ENCODE measurements at places on chromosomes 3 and 15.

GRCh38 chr15:69629631-69630161 is 177.1 kb downstream of the RPLP1 start:
- no peak for DNase-seq

DNA sequence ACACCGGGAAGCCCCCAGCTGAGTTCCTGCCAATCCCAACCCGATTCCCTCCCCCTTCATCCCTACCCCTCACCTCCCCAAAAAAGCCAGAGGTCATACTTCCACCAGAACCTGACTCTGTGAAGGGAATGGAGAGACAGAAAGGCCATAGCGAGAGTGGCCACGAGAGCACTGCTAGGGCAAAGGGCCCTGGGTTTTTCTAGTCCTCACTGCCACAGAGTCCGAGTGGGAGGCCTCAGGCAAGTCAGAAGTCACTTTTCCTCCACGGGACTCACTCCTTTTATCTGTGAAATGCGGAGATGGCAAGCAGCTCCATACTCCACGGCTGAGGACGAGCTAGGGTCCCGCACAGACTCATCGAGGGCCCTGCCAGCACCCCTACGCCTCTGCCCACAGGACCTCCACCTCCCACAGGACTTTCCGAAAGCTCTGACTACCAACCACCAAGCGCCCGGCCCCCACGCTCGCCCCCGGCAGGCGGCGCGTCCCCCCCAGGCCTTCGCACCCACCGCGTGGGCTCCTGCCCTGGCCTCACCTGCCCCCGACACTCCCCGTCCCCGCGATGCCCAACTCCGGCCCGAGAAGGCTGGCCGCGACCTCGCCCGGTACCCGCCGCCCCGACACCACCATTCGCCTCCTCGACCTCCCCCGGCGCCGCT is 792 bp downstream of the ATP13A3 start:
- DNase-seq: peak; percentile 56

DNA sequence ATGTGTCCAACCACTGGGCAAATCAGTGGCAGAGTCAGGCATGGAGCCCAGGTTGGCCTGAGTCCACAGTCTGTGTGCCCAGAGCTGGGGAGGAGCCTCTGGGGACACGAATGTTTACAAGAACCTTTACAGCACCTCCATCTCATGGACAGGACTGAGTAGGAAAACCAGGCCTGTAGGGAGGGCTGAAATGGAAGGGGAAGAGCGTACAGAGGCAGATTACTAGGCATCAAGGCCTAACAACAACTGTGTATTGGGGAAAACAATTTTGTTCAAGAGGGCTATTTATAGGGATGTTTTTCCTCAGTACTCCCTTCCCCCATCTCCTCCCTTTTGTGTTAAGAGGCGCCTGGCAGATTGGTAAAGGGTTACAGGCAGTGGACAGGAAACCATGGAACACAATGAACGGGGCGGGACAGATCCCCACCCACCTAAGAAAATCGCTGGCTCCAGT is 15.1 kb upstream of the ARHGAP31 start:
- no peak for DNase-seq

- DNase-seq: no peak
These were observed 21.5 kb downstream of the SPRED1 start for GRCh38 chr15:38274135-38274534.

GRCh38 chr3:159069091-159069490 is 267.2 kb downstream of the MFSD1 start:
- DNase-seq: no peak

- peak; percentile 30 for DNase-seq
These were observed 1.2 kb upstream of the LRRC34 start for GRCh38 chr3:169813757-169814517.

GRCh38 chr3:177320765-177321247 is 123.5 kb upstream of the TBL1XR1 start:
- DNase-seq: no peak

- no peak for DNase-seq
These were observed 162.5 kb downstream of the C3orf38 start for GRCh38 chr3:88312256-88312655.

DNA sequence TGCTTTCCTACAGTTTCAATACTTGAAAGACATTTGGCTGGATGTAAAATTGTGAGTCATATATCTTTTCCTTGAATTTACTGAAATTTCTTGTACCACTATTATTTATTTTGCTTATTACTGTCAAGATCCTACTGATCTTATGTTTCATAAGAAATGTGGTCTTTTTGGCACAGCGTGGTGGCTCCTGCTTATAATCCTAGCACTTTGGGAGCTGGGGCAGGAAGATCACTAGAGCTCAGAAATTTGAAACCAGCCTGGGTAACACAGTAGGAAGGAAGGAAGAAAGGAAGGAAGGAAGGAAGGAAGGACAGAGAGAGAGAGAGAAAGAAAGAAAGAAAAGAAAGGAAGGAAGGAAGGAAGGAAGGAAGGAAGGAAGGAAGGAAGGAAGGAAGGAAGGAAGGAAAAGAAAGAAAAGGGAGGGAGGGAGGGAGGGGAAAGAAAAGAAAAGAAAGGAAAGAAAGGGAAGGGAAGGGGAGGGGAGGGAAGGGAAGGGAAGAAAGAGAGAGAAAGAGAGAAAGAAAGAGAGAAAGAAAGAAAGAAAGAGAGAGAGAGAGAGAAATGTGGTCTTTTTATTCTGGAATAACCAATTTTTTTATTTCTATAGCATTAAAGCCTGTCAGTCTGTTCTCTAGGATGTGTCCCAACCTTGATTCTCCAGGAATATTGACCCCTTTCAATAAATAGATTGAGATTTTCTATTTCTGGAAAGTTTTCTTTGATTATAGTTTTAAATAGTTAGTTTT is 572.0 kb upstream of the TGFBR2 start:
- DNase-seq: no peak

- DNase-seq: peak; percentile 36
These were observed 11.5 kb downstream of the CCDC80 start for GRCh38 chr3:112629425-112629824.

DNA sequence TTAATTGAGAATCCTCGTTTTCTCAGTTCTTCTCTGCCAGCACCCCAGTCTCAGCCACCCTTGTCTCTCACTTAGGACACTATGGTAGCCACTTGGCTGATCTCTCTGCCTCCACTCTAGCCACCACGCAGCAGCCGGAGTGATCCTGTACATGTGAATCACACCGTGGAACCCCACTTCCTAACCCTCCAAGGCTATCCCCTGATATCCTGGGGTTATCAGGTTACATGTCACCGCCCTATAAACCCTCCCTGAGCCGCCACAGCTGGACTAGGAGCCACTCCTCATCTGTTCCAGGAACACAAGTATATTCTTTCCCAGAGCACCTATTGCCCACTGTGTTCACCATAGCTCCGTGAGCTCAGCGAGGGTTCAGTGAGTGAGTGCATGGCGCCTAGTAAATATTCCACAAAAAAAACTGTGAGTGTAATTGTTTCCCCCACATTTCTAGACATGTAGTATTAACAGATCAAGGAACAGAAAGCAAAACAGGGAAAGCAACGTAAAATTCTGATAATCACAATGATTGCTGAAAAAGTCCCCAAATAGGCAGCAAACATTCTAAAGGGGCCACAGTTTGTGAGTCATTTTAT is 661 bp upstream of the PARP14 start:
- no peak for DNase-seq

DNA sequence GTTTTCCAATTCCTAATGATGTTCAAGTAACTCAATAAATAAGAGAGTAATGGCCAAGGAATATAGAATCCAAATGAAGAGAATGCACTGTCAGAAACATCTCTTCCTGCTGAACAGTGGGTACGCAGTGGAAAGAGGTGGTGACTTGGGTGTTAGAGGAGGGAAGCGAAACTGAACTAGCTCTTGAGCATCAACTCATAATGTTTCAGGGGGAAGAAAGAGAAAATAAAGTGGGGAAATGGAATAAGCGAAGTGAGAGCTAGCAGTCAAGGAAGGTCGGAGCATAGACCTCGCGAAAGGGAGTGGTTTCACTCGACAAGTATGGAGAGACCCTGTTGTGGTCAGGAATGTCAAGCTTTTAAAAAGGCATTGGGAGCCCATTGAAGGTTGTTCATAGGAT is 309.5 kb downstream of the GAP43 start:
- no peak for DNase-seq

DNA sequence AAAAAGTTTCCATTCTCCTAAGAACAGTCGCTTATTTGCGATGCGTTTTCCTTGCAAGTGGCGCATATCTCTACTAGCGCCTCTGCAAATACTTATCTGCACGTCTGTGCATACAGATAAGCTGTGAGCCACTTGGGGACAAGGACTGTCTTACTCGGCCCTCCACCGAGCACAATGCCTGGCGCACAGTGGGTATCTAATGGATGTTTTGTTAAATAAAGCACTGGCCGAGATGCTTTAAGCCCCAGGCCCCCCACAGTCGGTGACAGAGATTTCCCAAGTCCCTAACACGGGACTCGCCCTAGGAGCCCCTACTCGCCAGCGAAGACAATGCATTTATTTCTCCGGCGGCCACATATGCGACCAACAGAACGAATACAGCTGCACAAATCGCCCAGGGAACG is 503 bp downstream of the HLTF start:
- peak; percentile 13 for DNase-seq

GRCh38 chr3:129506231-129506742 is 22.2 kb upstream of the RHO start:
- no peak for DNase-seq

DNA sequence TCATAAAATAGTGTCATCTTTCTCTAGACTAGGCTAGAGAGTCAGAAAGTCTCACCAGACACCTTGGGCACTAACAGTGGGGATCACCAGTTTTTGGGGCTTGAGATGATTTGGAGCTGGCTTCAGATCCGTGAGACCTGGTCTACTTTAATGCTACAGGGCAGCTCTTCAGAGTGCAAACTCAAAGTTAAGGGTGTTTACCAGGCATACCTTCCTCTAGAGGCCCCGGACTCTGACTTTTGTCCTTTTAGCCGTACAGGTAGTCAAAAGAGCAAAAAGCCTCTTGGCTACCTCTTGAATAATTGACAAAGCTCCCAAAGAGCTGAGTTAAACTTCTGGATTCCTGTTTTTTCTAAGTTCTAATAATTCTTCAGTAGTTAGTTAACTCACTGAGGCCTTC is 41.4 kb upstream of the CCR4 start:
- no peak for DNase-seq

DNA sequence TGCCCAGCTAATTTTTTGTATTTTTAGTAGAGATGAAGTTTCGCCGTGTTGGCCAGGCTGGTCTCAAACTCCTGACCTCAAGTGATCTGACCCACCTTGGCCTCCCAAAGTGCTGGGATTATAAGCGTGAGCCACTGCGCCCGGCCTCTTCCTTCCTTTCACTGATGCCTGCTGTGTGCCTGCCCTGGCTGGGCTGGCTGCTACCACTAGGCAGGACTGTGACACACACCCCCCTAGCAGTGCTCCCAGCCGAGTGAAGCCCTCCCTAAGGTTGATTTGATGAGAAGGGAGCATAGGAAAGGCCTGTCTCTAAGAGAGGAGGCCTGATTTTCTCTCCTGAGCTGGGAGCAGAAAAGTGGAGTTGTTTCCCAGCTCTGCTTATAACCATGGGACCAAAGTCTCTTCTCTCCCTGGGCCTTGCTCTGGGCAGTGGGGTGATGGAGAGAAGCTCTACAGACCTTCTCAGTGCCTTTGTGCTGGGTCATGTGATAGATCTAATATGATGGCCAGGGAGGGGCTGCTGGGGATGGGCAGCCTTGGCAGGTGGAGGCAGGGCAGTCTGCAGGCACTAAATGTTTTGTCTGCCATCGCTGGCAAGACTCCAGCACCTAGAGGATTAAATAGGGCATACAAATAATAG is 20.1 kb upstream of the SFMBT1 start:
- DNase-seq: no peak

- DNase-seq: no peak
These were observed 2.9 kb upstream of the RAP2B start for GRCh38 chr3:153158961-153159735.

DNA sequence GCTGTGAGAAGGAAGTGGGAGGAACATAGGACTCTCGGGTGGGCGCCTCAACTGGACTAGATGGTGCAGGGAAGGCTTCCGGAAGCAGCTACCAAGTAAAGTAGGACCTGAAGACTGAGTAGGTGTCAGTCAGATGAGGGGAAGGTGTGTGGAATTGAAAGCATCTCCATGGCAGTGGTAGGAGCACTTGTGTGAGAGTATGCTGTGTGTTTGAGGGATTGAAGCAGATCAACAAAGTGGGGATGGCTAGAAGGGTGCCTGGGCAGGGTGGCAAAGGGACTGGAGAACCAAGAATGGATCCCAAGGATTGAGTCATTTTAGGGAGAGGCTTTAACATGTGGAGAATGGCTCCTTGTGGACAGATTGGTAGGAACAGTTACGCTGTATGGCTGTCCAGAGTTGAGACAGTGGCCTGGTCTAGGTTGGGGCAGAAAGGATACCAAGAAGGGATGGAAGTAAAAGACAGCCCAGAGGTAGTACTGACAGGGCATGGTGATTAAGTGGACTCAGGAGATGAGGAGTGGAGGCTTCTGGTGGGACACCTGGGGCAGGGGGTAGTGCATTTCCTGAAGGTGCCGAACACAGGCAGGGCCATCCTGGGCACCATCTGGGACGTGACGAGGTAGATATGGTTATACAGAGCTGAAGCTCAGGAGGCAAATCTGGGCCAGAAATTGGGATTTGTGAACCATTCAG is 1.5 kb downstream of the UQCC5 start:
- DNase-seq: no peak

DNA sequence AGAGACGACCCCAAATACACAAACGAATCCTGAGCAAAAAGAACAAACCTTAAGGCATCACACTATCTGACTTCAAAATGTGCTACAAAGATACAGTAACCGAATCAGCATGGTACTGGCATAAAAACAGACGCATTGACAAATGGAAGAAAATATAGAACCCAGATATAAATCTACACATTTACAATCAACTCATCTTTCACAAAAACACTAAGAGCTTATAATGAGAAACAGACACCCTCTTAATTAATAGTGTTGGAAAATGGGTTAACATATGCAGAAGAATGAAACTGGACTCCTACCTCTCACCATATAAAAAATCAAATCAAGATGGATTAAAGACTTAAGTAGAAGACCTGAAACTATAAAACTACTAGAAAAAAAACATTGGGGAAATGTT is 130.3 kb upstream of the DCBLD2 start:
- DNase-seq: no peak

DNA sequence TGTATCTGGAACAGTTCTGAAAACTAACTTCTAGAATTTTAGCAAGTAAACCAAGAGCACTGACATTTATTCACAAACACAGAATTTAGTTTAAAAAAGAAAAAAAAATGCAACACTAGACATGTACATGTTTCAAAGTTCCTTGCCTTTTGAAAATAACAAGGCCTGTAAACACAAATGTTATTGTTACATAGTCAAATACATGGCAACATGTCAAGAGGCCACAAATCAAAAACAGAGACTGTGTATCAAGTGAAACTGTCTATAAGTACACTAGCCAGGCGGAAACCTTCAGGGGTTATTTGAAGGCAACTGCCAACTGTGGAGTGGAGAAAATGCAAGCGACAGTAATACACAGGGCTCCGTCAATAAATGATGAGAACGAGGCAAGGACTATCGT is 547.6 kb downstream of the FOXP1 start:
- no peak for DNase-seq
